ENCODE measurements at places on chromosomes 16 and 17.
A peak's percentile ranks its signal among the peaks of the same experiment; 100 is the strongest.

DNA sequence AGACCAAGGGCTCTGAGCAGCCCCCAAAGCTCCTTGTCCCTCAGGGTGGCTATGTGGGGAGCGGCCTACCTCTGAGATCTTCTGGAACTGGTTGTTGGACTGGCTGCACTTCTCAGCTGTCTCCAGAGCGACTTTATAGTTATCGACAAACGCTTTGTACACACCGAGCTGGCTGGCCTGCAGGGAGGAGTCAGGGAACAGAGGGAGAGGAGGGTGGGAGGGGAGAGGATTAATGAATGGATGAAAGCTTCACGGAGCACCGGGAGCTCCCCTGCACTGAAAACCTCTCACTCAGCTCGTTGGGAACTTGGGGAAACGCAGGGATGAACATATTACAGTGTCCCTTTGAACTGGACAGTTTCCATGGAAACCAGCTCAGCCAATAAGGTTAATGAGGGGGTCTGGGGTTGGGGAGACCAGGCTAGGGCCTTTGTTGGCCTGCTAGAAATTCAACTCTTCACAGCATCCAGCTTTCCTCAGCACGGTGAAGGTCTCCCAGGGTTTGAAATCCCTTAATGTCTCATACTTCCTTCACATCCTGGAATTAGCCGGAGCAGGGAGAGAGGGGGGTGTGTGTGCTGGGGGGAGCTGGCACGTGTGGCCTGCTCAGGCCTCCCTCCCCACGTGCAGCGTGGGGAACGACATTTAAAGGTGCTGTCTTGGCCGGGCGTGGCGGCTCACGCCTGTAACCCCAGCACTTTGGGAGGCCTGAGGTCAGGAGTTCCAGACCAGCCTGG lies 86.7 kb downstream of the TIMM22 start:
- DNase-seq, result no peak

GRCh38 chr16:22673421-22673831 lies 140.5 kb upstream of the HS3ST2 start:
- no peak for DNase-seq

GRCh38 chr16:86919578-86920305 lies 341.4 kb downstream of the FOXL1 start:
- no peak for DNase-seq

GRCh38 chr16:86353148-86353547 lies 157.2 kb upstream of the FOXF1 start:
- no peak for DNase-seq

DNA sequence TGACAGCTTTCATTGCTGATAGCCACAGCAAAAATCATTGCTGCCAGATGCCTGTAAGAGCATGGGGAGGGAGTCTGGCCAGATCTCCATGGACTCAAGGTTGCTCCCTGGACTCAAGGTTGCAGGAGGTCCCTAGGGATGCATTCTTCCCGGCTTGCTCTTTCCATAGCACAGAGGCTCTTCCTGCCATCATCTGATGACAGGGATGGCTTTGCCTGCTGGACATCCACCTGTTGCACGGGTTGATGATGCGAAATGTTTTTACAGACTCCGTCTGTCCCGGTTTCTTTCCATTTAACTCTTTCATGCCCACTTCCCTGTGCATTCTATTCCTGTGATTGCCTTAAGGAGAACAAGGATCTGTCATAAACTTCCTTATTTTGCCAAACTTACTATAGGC lies 115.6 kb upstream of the HSBP1 start:
- DNase-seq, result no peak

- DNase-seq, result no peak
Observed at GRCh38 chr17:50560931-50561745, 623 bp downstream of the CACNA1G start.

GRCh38 chr16:67884684-67885083 lies at the start of gene NRN1L:
Gene NRN1L, plus strand, starts transcription at chr16:67884885. Its CDS starts 19 bp downstream, at chr16:67884904.
- peak; percentile 27 for DNase-seq

GRCh38 chr17:35460354-35460851 lies 11.8 kb upstream of the SLFN13 start:
- DNase-seq, result no peak

GRCh38 chr17:18381158-18381952 lies 3.8 kb downstream of the EVPLL start:
- no peak for DNase-seq

DNA sequence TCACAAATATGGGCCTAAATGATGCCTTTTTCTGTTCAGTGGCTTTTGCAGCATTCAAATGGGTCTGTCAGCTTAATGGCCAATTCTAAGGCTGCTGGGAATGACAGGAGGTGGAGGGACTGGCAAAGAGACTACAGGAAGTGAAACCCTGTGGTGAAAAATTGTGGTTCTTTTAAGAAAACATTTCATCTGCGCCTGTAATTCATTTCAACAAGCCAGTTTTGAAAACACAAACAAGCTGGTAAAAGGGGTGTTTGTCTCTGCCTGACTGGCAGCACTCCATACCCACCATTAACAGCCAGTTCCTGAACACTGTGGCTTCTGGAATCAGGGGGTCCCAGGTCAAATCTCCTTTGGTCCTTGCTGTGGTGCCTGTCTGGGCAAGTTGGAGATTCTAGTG lies 3.6 kb upstream of the KDM8 start:
- no peak for DNase-seq

Measured in cortex of kidney (tissue), 1 donor.